ENCODE measurements at places on chromosomes 5 and 9.

DNA sequence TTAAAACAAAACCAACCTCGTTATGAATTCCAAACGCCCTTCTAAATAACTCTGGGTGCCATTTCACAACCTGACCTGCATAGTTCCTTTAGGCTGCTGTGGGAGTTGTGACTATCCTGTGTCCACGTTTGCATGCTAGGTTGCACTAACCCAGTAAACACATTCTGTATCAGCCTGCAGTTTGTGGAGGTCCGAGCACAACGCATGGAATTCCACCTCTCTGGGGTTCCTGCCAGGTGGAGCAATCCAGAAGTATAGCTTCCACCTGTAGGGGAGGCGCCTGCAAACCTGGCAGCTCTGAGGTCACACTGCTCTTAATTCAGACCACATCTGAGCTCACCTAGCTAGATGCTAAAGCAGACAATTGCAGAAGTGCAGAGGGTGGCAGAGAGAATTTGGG, 57.2 kb downstream of the MARCHF3 start:
- peak; percentile 24 for DNase-seq

- no peak for DNase-seq
Measured at GRCh38 chr5:134583766-134584165, 48.9 kb downstream of the SAR1B start.

- DNase-seq = peak; percentile 91
Measured at GRCh38 chr9:116687074-116687753, at the start of gene TRIM32. TSS of gene TRIM32 (plus strand) at chr9:116687305. CDS start at chr9:116697743, 10,438 bp downstream.

DNA sequence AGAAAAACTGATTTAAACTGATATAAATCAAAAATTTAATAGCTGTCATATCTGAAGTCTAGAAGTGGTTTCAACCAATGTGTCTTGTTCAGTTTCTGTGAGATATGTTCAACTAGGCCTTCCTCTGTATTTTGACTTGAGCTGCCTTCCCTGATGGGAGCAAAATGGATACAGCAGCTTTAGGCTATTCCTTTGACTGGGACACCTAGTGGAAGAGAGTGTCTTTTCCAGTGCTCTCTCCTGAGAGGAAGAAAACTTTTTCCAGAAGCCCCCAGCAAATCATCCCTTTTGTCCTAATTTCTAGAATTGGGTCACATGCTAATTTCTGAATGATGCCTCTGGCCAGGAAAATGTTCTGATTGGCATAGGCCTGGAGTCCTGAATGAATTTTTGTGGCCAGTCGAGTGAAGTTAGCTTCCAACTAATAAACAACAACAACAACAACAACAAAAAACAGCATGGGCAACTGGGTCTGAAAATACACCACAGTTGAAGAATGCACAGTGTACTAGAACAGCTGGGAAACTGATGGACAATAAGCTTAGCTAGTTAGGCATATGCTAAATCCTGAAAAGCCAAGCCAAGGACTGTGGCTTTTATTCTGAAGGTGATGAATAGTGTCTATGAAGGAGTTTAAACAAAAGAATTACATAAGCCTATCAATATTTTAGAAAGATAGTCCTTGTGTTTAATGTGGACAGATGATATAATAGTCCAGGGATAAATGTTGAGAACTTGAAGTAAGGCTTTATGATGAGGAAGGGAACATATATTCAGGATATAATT, 125.7 kb downstream of the FBN2 start:
- no peak for DNase-seq

- DNase-seq = no peak
Measured at GRCh38 chr9:90789862-90790261, 11.8 kb upstream of the SYK start.

DNA sequence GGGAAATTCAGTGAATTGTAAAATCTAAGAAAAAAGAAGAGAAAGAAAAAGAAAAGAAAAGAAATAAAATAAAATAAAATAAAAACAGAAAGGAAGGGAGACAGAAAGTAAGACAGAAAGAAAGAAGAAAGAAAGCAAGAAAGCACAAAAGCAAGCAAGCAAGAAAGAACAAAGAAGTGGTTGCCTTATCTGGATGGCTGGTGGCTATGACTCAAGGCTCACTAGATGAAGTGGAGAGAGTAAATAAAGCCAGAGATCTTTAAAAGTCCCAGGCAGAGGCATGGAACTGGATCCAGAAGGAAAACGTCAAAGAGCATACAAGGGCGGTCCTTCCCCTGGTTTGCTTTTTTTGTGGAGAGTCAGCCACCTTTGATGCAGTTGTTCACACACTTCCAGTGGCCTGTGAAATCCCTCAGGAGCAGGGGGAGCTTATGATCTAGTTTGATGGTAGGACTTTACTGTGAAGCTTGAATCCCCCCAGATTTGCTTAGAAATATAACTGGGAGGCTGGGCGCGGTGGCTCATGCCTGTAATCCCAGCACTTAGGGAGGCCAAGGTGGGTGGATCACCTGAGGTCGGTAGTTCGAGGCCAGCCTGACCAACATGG, 176.7 kb upstream of the HMHB1 start:
- no peak for DNase-seq

DNA sequence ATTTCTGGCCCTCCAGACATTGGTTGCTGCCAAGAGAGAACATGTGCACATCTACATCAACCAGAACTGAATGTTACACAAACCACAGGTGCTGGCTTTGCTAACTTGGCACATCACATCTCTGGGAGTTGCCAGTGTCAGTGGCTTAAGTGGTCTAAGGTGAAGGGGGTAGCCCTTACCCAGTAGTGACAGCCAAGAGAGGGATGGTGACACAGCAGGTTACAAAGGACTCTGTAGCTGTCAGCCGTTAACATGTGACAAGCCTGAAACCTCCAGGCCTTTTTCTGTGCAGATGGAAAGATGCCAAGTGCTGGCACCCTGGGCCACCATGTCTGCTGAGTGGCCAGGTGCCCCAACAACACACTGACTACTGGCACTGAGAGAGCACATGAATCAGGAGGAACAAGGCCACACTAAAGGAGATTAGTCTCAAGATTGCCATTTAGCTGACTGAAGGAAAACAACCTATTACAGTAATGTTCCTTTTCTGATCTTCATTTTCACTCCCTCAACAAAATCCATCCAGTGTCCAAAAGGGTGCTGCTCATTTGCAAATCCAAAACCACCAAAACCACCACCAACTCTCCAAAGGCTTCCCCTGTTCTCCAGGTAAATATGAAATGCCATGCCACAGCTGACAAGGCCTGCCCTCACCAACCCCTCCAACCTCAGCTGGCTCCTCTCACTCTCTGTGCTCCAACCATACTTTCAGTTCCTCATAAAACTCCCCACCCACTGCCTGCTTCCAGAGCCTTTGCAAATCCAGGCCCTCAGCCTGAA, 20.2 kb downstream of the SIL1 start:
- peak; percentile 34 for DNase-seq

DNA sequence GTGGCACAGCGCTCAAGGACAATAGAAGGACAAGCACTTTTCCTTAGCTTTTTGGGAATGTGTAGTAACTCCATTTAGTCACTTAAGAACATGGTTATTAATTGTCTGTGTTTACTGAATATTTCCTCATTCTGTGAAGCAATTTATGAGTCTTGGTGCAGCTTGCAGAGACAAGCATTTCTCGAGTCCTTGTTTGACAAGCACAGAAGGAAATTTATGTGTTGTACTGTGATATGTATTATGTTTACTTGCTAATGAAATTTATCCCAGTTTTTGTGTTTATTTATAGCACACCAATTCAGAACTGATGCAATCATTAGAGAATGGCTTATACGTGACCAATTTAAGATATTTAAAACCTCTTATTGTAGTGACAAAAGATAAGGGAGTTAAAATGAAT, 168.6 kb downstream of the PRELID2 start:
- DNase-seq = no peak

- DNase-seq = no peak
Measured at GRCh38 chr5:82901281-82901888, 175.8 kb downstream of the TMEM167A start.

- no peak for DNase-seq
Measured at GRCh38 chr9:109886617-109887016, 106.6 kb downstream of the PALM2AKAP2 start.

DNA sequence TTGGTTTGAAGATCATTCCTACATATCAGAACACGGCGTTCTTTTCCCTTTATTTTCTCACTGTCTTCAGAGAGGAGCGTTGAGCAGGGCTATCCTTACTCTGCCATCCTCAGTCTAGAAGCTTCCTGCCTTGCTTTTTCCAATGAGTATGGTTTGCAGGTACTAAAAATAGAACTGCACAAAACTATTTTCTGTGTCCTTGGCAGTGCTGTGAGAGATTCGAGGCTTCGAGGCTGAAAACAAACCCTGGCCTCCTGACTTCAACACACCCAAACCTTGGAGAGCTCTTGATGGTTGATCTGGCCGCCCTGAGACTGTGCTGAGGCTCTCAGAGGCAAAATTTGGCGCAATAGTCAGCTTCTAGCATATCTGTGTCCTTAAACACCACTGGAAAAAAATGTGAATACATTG, 78.9 kb downstream of the GOLPH3 start:
- no peak for DNase-seq

DNA sequence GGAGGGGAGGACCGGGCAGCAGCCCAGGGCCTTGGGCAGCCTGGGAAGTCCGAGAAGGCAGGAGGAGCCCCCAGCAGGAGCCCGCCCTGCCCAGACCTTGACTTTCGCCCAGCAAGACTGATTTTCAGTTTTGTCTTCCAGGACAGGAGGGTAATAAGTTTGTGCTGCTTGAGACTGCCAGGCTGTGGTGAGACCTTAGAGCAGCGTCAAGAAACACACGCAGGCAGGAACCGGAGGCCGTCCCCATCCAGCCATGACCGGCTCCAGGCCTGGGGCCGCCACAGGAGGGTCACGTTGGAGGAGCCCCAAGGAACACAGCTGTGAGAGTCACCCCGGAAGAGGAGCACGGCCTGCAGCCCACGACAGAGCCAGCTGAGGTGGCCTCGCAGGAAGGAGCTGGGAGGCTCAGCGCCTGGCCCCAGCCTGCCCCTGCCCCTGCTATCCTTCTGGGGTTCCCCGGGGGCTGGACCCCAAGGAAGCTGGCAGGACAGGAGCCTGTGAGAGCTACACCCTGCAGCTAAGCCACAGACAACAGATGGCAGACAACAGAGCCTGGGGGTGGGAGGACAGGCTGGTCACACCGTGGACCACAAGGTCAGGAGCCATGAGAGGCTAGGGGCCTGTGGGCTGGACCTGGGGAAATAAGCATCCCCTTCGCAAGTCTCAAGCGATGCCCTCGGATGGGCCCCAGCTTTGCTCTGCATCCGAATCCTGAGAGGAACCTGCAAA, 126.0 kb upstream of the FAM120A start:
- no peak for DNase-seq

DNA sequence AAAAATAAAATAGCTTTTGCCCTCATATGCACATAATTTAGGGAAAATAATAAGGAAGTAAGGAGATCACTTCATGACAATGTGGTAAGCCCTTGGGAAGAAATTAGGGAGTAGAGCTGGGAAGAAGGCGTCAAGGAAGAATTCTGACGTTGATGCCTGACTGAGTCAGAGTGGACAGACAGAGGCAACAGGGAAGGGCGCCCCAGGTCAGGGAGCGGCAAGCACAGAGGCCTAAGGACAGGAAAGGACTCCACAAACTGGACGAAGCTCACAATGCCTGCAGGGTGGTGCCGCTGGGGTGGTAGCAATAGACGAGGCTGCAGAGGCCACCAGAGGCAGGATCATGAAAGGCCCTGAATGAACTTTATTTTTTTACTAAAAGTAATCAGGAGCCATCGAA, 7.6 kb downstream of the DRD1 start:
- DNase-seq = no peak

Measured in OCI-LY7 (cell line).